ENCODE measurements at places on chromosomes 12 and 14. TPM values are rescaled to one million over a fixed set of nuclear protein-coding genes. Genes with fewer than 3 reads are reported as not detected.

OR4E2 gene
- not detected for total RNA-seq

DERA gene
- total RNA-seq: 24.1 TPM

HOXC11 gene
- total RNA-seq: not detected

TBX3 gene
- not detected for total RNA-seq

XRCC3 gene
- total RNA-seq: 64.3 TPM

NTF3 gene
- not detected for total RNA-seq

COX8C gene
- not detected for total RNA-seq

RERG gene
- total RNA-seq: not detected

KRT71 gene
- total RNA-seq: not detected

Measured in activated CD8-positive, alpha-beta memory T cell treated with anti-CD3 and anti-CD28 coated beads, Interleukin-2, amount 10 ng/mL, durations not matched to agents 7 days and 5 days (primary cell).